ENCODE measurements at places on chromosomes 7 and 10.

DNA sequence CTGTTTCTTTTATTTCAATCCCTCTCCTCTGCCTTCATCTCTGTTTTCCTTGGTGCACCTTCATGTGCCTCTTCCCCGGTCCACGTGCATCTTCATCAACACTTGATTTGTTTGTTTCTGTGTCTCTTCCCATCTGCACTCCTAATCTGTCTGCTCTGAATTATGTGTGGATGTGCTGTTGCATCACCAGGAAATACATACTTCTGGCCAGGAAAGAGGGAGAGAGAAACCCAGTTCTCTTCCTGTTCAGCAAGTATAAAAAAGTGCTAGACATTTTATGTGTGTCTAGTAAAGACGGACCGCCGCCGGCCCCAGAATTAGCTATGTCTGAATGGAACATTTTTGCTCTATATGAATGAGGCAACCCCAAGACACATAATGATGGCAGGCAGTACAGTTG lies 93.8 kb downstream of the CALD1 start:
- DNase-seq = no peak

- DNase-seq = no peak
Measured at GRCh38 chr10:12042409-12042796, 206 bp downstream of the UPF2 start.

- no peak for DNase-seq
Measured at GRCh38 chr10:26770069-26770468, 72.6 kb downstream of the PDSS1 start.

DNA sequence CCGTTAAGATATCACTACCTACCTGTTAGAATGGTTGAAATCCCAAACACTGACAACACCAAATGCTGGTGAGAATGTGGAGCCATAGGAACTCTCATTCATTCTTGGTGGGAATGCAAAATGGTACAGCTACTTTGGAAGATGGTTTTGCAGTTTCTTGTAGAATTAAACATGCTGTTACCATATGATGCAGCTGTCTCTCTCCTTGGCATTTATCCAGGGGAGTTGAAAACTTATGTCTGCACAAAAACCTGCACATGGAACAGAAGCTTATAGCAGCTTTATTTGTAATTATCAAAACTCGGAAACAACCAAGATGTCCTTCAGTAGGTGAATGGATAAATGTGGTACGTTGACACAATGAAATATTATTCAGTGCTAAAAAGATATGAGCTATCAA lies 199.5 kb downstream of the BICC1 start:
- no peak for DNase-seq

- no peak for DNase-seq
Measured at GRCh38 chr10:32072025-32072800, 16.0 kb upstream of the KIF5B start.

DNA sequence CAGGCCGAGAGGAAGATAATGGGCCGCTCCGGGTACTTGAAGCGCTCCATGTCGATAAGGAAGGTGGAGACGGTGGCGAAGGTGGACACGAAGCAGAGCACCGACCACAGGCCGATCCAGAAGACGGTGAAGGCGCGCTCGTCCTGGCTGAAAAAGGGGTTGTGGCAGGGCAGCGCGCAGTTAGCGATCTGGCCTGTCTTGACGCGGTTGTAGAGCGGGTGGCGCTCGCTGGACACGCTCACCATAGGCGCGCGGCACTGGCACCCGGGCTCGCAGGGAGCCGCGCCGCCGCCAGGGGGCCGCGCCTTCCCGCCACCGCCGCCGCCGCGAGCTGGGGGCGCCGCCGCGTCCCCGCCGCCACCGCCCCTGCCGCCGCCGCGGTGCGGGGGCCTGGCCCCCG lies 1.6 kb downstream of the FZD8 start:
- DNase-seq = peak; percentile 70

- DNase-seq = no peak
Measured at GRCh38 chr10:48940372-48940771, 732 bp upstream of the LRRC18 start.

- DNase-seq = no peak
Measured at GRCh38 chr10:119399466-119399865, 143.1 kb downstream of the RGS10 start.

GRCh38 chr10:53650794-53651193 lies 878.2 kb upstream of the MBL2 start:
- DNase-seq = no peak

GRCh38 chr7:40698214-40698920 lies 563.6 kb downstream of the SUGCT start:
- DNase-seq = no peak

- DNase-seq = no peak
Measured at GRCh38 chr7:29879609-29880008, 73.3 kb downstream of the WIPF3 start.
